Stimulated activated CD8-positive, alpha-beta memory T cell treated with anti-CD3 and anti-CD28 coated beads, Interleukin-15, amount 100 ng/mL, for 24 hours (primary cell): ENCODE measurements at places on chromosomes 12 and 14.

DNA sequence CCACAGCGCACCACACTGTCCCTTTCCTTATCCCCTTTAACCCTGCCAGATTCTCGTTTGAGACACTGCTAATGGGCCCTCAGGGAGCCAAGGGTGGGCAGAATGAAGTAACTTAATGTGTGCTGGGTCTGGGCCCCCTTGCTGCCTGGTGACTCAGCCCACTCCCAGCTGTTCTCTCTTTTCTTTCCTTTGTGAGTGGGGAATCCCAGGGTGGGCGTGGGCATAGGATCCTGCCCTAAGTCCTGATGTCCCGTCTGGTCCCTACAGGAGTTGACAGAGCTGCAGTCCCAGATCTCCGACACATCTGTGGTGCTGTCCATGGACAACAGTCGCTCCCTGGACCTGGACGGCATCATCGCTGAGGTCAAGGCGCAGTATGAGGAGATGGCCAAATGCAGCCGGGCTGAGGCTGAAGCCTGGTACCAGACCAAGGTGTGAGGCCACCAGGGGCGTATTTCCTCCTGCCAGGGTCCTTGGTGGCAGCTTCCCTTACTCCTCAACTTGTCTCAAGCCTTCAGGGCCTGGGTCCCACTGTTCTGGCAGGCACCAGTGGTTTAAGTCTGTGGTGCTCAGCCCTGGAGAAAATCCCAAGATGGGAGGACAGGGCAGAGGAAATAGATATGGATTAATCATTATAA is 8.3 kb downstream of the KRT7 start:
- no peak for DNase-seq

GRCh38 chr12:98516111-98516873 is 902 bp downstream of the TMPO start:
- DNase-seq = peak; percentile 54

- no peak for DNase-seq
Measured at GRCh38 chr12:108910336-108910735, 30.4 kb downstream of the DAO start.

GRCh38 chr14:102779084-102779462 is 1.8 kb downstream of the TRAF3 start:
- no peak for DNase-seq

DNA sequence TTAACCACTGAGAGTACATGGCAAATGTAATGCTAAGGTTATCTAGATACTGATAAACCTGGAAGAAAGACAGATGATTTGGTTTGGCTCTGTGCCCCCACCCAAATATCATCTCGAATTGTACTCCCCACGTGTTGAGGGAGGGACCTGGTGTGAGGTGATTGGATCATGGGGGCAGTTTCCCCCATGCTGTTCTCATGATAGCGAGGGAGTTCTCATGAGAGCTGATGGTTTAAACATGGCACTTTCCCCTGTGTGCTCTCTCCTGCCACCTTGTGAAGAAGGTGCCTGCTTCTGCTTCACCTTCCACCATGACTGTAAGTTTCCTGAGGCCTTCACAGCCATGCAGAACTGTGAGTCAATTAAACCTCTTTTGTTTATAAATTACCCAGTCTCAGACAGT is 14.2 kb downstream of the NOXRED1 start:
- DNase-seq = no peak

DNA sequence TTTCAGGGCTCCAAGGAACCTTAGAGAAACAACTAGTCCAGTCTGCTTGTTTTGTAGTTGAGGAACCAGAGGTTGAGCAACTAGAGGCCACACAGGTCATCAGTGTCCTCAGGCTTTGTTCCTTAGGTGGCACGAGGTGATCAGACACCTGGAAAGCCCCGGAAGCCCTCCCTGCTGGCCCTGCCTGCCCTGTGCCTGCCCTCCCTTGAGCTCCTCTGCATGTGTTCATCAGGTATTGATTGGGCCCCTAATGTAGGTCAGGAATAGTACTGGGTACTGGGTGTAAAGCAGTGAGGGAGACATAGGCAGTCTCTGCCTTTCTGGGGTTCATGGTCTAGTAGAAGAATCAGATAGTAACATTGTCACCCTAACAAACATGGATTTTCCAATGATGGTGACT is 114.3 kb downstream of the TSPAN9 start:
- no peak for DNase-seq

GRCh38 chr12:45458238-45458637 is 242.3 kb downstream of the ANO6 start:
- DNase-seq = no peak

DNA sequence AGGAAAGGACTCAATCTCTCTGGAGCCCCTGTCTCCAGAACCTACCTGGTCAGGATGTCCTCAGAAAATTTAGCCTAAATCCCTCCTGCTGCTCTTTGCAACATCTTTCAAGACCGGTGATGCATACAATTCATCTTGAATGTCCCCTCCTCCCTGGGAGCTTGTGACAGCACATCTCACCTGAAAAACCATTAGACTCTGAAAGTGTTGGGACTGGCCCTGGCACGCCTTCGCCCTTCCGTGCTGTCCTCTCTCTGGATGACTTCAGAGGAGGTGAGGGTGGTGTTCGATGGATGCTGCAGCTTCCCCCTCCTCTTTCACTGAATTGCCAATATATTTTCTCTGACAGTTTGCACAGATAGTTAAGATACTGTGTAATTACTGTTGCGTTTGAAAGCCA is 90.9 kb upstream of the CISTR start:
- no peak for DNase-seq

- DNase-seq = no peak
Measured at GRCh38 chr14:81990312-81990761, 456.7 kb upstream of the SEL1L start.

DNA sequence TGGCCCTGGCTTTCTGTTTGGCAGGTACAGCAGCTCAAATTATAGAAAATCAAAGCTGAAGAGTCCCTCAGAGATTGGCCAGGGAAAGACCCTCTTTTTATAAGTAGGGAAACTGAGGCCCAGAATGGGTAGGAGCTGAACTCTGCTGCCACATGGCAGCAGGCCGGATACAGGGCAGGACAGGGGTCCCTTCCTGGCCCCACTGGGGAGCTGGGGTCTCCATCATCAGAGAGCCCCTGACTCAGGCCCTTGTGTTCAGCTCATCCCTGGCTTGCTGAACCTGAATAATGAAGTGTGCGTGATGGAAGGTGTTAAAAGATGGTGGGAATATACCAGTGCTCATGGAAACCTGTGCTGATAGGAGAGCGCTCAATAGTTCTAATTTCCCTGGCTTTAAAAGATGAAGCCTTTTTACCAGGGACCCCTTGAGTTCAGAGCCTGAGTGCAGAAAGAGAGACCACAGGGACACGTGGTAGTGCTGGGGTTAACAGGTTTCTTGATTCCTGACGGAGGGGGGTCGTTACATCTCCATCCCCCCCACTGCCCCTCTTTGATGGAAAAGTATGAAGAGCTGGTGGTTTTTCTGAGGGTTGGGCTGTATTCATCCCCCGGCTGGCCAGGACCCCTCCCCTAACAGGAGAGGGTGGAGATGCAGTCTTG is 4.4 kb downstream of the DLK1 start:
- no peak for DNase-seq

- DNase-seq = no peak
Measured at GRCh38 chr12:52765702-52766101, 11.4 kb downstream of the KRT76 start.

DNA sequence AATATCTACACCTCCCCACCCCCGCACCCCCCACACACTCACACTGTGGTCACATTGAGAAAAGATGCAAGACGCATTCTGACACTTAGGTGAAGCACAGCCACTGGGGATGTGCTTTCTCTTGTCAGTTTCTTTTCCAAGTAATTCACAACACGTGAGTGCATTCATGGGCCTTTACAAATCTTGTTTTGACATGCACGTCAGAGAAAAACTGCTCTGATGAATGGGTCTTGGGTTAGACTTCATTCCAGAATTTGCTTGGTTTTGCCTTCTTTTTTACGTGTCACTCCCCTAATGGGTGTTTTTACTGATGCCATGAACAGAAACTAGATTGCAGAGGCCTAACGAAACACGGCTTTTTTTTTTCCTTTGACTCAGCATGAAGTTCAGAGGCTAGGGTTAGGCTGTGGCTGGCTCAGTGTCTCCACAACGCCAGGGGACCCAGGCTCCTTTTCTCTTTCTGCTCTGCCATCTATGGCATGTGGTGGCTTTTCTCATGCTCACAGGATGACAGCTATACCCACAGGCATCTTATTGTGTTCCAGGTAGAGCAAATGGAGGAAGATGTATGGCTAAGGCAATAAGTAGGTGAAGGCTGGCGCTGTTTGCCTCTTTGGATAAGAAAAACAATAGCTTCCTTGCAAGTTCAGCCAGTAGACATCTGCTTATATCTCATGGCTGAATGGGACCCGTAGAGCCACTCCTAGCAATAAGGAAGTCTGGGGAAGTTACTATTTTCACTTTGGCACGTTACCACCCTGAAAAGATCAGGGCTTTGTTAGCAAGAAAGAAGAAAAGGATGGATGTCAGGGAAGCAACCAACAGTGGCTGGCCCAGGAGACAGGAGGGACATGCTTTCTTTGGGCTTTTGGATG is 253.3 kb downstream of the SLC15A4 start:
- DNase-seq = no peak

DNA sequence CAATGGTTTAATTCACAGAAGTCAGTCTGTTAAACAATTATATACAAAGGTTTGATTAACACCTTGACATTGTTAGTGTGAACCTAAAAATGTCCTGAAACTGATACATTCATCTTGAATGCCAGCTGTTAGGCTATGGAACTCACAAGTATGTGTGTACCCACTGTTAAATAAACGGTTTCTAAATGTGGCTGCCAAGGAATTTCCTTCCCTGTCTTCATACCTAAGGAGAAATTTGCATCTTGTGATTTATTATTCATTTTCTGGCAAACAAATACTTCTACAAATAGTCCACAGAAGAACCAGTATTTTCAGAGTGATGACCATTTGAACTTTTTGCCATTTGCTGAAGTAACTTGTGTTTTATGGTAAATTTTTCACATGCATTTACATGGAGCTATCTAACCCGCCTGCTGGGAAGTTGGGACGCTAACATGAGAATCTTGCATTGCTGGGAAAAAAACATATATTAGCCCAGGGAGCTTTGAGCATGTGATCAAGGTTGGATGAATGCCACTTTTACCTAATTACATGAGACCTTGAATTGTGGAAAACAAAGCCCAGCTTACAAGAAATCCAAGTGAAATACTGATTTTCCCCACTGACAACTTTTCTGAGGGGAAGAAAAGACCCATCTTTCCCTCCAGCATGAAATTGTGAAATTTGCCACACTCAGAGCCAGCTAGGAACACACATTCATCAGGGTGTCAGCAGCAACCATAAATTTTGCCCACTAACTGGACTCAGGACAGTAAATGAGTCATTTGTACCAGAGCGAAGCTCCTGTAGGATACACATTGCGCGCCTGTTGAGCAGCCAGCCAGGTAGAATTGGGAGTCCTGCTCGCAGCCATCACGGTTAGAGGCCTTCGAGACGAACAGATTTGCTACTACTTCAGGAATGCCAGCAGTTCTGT is 118.0 kb downstream of the KICS2 start:
- DNase-seq = no peak

- DNase-seq = no peak
Measured at GRCh38 chr14:33693237-33693636, 257.6 kb downstream of the EGLN3 start.

DNA sequence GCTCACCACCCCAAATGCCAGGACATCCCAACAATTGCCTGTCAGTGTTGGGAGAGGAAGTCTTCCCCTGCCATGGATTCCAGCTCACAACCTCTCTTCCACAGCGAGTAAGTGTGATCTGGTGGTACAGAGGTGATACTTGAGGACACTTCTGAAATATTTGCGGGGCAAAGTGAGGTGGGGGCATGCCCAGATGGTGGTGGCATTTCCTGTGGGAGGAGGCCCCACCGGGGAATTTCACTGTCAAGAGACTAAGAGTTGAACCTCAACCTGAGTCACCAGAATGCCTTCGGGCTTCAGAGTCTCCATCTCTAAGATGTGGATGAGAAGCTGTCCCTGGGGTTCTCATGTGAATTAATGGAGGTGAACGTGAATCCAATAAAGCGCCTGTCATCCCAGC is 122.3 kb upstream of the RFLNA start:
- DNase-seq = no peak

- no peak for DNase-seq
Measured at GRCh38 chr14:75184492-75184891, 8.1 kb upstream of the TMED10 start.

DNA sequence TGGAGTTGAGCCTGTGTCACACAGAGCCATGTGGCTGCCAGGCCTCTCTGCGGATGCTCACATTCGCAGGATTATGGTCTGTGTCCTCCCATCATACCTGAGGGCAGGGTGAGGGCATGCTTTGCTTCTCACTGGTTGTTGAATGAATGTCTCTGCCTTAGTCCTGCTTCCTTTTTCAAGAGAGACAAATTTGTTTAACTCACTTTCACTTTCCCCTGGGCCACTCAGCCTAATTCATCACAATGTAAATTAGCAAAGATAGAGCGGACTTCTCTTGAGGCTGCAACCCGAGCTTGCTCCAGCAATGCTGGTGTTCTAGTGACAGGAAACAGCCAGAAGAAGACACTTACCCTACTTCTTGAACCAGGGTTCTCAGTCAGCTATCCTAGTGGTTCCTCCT is 35.5 kb upstream of the PAX9 start:
- DNase-seq = no peak

- no peak for DNase-seq
Measured at GRCh38 chr14:69917287-69917686, 38.1 kb downstream of the SMOC1 start.

DNA sequence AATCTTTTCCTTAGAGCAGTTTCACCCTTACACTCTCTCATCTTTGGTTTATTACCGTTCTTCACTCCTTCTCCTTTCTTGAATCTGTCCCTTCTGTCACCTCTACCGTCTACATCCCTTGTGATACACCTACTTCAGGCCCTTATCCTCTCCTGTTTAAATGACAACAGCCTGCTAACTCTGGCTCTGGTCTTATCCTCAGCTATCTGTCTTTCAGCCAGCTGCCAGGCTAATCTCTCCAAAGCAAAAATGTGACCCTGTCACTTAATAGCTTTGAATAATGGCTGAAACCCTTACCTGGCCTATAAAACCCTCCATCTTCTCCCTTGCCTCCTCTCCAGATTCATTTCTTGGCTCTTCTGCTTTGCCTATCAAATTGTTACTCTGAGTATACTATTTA is 32.3 kb downstream of the BEST3 start:
- DNase-seq = no peak

GRCh38 chr14:77187649-77188012 is 6.0 kb downstream of the TMEM63C start:
- DNase-seq = no peak

DNA sequence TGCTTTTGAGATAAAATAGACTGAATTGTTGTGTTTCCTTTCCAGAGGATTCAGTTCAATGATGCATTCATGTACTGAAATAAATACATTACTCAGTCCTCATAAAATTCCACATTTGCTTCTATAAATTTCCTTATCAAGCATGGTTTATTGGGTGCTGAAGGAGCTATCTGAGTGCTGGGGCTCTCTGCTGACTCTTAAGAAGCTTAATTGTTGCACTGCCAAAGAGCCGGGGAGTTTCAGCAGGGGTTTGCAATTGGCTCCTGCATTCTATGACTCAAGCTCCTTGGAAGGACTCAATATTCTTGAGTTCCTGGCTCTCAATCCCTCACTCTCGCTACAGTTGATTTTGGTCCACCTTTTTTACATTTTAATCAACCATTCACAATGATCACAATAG is 69.8 kb upstream of the PYGL start:
- DNase-seq = no peak
